LNCaP clone FGC (cell line): ENCODE measurements at places on chromosomes 13 and 19.
A peak's percentile ranks its signal among the peaks of the same experiment; 100 is the strongest.

- no peak for DNase-seq
These were observed 37.6 kb upstream of the FLT1 start for GRCh38 chr13:28532388-28533124.

DNA sequence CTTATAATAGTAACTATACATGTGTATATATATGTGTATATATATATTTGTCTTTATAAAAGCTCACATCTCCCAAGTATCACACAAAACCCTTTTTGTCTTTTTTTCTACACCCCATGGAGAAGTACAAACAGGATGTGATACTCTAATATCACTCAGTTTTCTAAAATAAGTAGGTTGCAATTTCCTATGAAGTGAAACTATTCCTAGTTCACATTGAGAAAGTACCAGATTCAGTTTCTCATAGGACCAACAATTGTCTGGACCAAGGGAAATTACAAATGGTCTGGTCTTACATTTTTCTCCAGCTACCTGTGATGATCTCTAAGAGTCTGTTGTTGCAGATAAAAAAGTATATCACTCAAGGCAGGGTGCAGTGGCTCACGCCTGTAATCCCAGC is 17.9 kb upstream of the LILRB1 start:
- DNase-seq, result no peak

GRCh38 chr13:107130566-107130965 is 562.6 kb upstream of the ARGLU1 start:
- DNase-seq, result no peak

- no peak for DNase-seq
These were observed 32.2 kb upstream of the TEX29 start for GRCh38 chr13:111288276-111288675.

DNA sequence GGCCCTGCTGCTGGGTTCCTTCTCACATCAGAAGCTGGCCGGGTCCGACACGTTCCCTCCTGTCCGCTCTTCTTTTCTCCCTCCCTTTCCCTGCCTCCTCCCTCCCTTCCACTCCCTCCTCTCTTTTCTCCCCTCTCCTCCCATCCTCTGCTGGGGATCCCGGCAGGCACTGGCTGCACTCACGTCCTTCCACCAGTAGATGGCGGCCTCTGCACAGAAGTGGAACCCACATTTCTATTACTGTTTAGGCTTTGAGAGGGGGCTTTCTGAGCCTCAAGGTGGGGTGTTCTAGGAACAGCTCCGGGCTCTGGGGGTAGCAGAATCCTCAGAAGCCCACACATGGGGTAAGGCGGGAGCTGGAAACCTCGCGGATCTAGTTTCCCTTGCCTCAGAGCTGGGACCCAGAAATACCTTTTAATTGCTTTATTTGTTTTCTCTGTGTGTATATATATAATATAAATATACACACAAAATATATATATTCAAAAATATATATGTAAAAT is 294.2 kb downstream of the ZNF536 start:
- DNase-seq, result no peak

GRCh38 chr19:23310729-23311211 is 60.6 kb upstream of the ZNF724 start:
- no peak for DNase-seq

DNA sequence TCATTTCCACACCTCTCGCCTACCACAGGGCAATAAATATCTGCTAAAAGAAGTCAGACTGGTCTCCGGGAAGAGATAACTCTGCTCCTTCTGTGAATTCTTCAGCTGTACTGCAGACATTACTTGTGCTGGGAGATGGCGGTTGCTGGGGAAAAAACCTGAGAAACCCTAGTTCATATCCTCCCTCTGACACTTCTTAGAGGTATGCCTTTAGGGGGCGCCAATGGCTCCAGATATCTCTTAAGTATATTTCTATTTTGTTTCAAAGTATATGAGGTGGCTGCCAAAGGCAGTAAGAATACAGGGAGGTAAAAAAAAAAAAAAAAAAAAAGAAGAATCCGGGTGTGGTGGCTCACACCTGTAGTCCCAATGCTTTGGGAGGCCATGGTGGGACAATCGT is 175.2 kb downstream of the PAN3 start:
- no peak for DNase-seq

- DNase-seq, result no peak
These were observed 374.6 kb upstream of the ARGLU1 start for GRCh38 chr13:106942563-106942962.

DNA sequence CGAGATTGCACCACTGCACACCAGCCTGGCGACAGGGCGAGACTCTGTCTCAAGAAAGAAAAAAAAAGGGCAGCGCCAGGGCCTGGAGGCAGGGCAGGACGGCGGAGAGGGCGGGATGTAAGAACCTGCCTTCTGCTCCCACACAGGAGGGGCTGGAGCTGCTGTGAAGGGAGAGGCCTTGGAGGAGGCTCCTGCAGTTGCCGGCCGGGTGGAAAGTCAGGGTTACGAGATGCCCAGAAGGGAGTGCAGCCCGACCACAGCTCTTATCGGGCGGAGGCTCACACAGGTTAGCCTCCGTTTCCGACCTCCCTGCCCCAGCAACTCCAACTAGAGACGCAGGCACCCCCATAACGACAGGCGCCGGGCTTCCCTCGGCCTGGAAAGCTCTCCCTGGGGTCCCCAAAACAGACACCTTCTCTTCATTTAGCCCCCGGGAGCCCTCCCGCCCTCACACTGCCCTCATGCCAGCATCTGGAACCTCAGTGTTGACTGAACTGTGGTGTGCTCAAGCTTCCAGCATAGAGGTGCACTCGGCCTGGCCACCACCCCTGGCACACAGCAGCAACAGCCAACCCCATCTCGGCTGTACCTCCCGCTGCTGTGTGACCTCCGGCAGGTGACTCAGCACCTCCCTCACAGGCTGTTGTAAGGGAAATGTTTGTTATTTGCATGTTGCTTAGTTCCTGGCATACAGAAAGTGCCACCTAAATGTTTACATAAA is 1.4 kb downstream of the PLPP2 start:
- DNase-seq, result peak; percentile 70

- no peak for DNase-seq
These were observed 39.4 kb downstream of the RFX2 start for GRCh38 chr19:6070720-6071485.

- no peak for DNase-seq
These were observed 5.8 kb downstream of the AKAP11 start for GRCh38 chr13:42277618-42278276.

DNA sequence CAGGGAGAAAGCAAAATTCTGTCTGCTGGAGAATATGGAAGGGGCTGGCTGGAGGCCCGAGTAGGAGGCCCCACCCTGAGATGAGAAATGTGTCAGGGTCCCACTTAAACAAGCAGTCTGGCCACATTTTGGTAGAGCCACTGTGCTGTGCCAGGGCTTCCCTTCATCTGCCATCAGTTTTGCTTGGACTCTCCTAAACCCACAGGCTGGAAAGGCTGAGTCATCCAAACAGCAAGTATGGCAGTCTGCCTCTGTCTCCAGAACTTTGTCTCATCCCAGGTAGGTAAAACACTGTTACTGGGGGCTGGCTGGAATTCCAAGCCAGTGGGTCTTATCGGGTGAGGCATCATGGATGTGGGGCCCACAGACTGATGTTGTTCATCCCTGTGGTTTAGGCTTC is 1390.6 kb downstream of the UQCRFS1 start:
- DNase-seq, result no peak

DNA sequence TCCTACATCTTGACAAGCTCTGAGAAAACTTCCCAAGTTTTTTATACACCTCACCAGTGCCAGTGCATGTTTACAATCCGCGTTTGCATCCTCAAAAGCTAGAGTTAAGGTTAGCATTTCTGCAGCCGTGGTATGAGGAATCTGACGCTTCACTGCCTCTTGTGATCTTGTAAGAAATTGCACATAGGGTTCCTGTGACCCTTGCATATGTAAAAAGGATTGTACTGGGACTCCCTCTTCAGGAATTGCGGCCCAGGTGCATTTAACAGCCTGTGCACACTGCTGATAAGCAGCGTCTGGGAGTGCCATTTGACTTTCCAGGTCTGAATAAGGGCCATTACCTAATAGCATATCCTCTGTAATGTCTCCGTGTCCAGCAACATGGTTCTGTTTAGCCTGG is 15.3 kb downstream of the FPR3 start:
- DNase-seq, result peak; percentile 77

DNA sequence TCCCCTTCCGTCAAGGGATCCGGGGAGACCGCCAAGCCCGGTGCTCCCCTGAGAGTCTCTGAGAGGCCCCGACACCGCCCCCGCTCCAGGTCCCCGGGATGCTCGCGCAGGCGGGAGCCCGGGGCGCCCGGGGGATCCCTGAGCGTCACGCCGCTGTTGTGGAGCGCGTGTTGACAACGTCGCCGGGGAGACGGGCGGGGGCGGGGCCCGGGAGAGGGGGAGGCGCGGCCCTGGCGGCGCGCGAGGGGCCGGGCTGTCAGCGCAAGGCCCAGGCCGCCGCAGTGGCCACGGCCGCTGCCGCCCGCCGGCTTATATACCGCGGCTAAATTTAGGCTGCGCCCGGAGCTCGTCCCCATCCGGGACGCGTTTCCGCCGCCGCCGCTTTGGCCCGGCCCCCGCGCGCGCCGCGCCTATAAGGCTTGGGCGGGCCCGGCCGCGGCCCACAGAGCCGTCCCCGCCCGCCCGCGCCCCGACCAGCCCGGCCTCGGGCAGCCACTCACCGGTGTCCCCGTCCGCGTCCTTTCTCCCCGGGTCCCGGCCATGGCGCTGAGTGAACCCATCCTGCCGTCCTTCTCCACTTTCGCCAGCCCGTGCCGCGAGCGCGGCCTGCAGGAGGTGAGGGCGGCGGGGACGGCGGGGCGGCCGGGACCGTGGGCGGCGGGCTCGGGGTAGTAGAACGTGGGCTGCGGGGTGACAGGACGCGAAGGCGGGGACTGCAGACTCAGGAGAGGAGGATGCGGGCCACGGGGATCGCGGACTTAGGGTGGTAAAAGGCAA is at the start of gene KLF2:
KLF2 (plus strand) TSS at position 443 of the 777 bp plus-strand sequence; CDS start at position 541, 98 bp downstream.
- DNase-seq, result peak; percentile 41

- DNase-seq, result no peak
These were observed 170.8 kb downstream of the NUFIP1 start for GRCh38 chr13:44818428-44818827.

DNA sequence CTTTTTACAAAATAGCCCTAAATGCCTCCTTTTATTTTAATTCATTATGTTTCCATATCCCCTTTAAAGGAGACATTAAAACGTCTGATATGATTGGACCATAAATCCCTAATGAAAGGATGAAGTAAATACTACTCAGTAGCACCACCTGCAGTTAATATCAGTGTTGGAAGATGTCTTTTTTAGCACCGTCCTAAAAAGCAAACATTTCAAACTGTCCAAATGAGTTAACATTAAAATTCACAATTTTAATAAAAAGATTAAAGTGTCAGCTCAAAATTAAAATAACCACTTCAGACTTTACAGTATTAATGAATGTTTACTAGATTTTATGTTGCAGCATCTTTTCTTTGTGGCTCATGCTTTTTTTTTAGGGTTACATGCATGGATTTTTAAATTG is 12.3 kb downstream of the ZNF507 start:
- no peak for DNase-seq

- DNase-seq, result no peak
These were observed 416 bp downstream of the BCKDHA start for GRCh38 chr19:41398050-41398418.

DNA sequence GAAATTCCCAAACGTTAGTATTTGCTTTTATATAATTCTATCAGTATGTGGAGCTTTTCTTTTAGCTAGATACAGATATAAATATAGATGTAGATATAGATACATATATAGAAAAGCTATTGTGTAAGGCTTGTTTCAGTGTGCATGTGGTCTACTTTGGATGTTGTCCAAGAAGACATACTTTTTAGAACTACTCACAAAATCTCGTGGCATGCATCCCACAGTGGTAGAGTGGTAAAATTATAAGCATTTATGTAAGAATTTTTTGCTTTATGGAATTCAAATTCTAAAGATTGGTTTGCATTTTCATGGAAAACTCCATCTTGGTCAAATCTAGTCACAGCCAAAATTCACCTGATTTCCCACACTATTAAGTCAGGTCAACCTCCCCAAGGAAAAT is 880.4 kb downstream of the EFNB2 start:
- no peak for DNase-seq

DNA sequence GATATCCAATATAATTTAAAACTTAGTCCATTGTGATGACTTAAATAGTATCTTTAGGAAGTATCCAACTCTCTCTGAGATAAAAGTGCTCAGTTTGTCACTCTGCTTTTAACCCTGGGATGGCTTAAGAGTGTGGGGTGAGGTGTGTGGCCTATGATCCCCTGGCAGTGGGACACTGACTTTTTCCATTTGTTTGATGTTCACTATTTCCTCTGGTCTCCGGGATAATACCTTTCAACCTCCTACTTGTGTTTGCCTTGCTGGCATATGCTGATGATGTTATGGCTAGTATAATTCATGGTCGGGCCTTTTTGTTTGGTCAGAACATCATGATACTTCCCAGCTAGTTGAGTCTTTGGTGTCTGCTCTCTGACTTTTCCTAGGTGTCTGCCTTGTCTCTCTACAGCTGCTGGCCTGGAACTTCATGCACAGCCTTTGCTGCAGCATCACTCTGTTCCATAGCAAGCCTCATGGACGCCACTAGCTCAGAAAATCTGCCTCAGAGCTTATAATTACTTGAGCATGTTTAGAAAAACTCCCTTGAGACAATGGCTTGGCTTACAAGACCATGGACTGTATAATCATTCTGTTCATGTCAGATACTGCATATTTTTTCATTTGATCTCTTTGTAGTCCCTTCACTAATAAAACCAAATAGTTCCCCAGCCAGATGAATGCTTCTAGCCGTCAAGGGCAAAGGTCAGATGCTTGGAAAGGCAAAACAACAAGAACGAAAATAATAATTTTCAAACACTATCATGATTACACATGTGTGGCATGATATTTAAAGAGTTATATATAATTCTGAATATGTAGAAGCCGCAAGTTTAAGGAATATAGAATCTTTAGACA is 75.2 kb downstream of the WDFY2 start:
- no peak for DNase-seq

GRCh38 chr13:71861769-71862458 is 5.1 kb downstream of the DACH1 start:
- DNase-seq, result no peak

DNA sequence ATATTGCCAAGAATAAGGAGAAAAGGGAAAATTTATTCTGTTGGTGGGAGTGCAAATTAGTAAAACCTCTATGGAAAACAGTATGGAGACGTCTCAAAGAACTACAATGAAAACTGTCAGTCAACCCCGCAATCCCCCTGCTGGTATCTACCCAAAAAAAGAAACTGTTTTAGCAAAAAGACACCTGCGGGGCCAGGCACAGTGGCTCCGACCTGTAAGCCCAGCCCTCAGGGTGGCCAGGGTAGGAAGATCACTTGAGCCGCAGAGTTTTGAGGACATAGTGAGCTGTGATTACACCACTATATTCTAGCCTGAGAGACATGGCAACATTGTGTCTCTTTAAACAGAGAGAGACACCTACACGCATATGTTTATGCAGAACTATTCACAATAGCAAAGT is 37.5 kb upstream of the SLITRK1 start:
- DNase-seq, result no peak
